ENCODE measurements at places on chromosomes 7 and 10. TPM values are rescaled to one million over a fixed set of nuclear protein-coding genes. Genes with fewer than 3 reads are reported as not detected.

Gene FRMPD2
- not detected for total RNA-seq

Gene MNX1
- not detected for total RNA-seq

Gene FEZF1
- not detected for total RNA-seq

Gene PHYHIPL
- total RNA-seq = not detected

Gene SHOC2
- total RNA-seq = 39.3 TPM

Gene CHN2
- total RNA-seq = 12.6 TPM

Gene SPDYE9
- not detected for total RNA-seq

Gene TCERG1L
- total RNA-seq = 0.49 TPM

Gene SPDYE8
- total RNA-seq = not detected

Gene MCU
- 8.7 TPM for total RNA-seq

Gene UNC5B
- not detected for total RNA-seq

Gene PIK3AP1
- 11.5 TPM for total RNA-seq

Gene OR2A1
- total RNA-seq = not detected

Gene CALML5
- total RNA-seq = not detected

Gene ARHGAP22
- not detected for total RNA-seq

Gene CALCR
- not detected for total RNA-seq

Gene ZNF722
- not detected for total RNA-seq

Gene LEP
- total RNA-seq = not detected

Gene CYP2W1
- not detected for total RNA-seq

Gene RAMP3
- total RNA-seq = not detected

Gene OR2F1
- not detected for total RNA-seq

Gene TBXAS1
- total RNA-seq = 1.7 TPM

Gene CDK5
- 18.1 TPM for total RNA-seq

Gene ADRB1
- 2.8 TPM for total RNA-seq

Gene TSPAN15
- 4.2 TPM for total RNA-seq

Gene SFRP4
- total RNA-seq = not detected

Gene TRIM56
- 110 TPM for total RNA-seq

Gene EPC1
- 32.1 TPM for total RNA-seq

Gene AGBL3
- 2.4 TPM for total RNA-seq

Gene SRGN
- 366 TPM for total RNA-seq

Gene ITIH5
- total RNA-seq = not detected

Gene EZH2
- 106 TPM for total RNA-seq

Gene MUC3A
- total RNA-seq = not detected

Gene LRRC4
- total RNA-seq = not detected

Gene GNG11
- total RNA-seq = not detected

Gene VSTM4
- 0.16 TPM for total RNA-seq

Gene IFIT1
- 107 TPM for total RNA-seq

Gene JAKMIP3
- total RNA-seq = 0.38 TPM

Gene SEMA3D
- not detected for total RNA-seq

Gene GHRHR
- not detected for total RNA-seq

Gene FKBP6
- not detected for total RNA-seq

Gene ELFN1
- total RNA-seq = not detected

Gene PDE1C
- total RNA-seq = not detected
